ENCODE measurements at places on chromosomes 11 and 22.

DNA sequence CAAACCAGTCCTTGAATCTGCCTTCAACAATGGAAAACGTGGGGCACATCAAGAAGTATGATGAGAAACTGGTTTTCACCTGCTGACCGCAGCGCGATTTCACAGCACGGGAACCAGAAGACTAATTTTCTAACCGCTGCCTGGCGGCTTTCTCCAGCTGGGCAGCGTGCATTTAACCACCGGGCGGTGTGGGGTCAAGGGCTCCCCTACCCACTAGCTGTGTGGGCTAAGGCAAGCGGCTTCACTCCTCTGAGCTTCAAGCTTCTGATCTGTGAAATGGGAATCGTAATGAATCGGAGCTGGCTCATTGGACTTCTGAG is 4.2 kb downstream of the SHANK2 start:
- no peak for DNase-seq

GRCh38 chr11:12001186-12001585 is 7.2 kb downstream of the DKK3 start:
- no peak for DNase-seq

DNA sequence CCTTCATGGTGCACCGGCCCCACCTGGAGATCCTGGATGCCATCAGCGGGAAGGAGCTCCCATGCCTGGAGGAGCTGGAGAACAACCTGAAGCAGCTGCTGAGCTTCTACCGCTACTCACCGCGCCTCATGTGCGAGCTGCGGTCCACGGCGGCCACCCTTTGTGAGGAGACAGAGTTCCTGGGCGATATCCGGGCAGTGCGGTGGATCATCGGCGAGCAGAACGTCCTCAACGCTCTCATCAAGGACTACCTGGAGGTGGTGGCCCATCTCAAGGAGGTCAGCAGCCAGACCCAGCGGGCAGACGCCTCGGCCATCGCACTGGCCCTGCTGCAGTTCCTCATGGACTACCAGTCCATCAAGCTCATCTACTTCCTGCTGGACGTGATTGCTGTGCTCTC is 59.2 kb downstream of the SYT13 start:
- DNase-seq = no peak

- no peak for DNase-seq
These were observed 463.3 kb downstream of the SOX6 start for GRCh38 chr11:15893080-15893492.

DNA sequence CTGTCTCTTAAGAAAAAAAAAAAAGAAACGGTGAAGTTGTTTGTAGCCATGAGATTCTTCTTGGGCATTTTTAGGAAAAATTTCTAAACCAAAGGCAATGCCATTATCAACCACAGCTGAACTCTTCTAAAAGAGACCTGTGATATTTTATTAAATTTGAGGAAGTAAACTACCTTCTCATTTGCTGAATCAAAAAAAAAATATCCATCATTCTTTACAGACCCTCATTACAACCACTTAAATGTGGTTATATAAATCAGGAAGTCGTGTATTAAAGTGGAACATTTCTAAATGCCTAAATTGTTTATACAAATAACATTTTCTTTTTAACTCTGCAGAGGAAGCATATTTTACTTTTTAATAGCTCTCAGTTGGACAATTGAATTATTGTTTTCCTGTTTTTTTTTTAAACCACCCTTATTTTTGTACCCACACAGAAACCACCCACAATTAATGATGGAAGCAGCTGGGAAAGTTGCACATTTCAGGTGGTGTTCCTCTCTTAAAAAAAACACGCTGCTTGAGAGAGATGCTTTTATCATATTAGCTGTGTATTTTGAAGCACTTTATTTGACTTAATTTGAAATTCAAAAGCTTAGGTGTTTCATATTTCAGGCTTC is 91.2 kb downstream of the ARHGAP42 start:
- DNase-seq = no peak

DNA sequence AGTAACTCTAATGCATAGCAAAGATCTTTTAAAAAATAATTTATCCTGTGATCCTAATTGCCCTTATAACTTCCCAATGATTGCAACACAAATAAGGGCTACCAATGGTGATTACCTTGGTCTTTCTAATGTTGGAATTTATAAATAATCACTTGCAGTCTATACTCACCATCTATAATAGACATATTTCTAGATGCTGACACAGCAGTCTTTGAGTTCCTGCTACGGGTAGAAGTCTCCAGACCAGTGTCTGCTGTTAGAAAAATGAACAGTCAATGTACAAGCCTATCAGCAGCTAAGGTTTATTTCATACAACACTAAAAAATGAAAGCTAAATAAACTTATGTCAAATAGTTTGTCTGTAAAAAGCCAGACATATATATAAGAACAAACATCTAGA is 44.4 kb upstream of the GPR83 start:
- DNase-seq = no peak

- peak; percentile 79 for DNase-seq
These were observed 22.1 kb downstream of the LMO2 start for GRCh38 chr11:33869481-33870422.

- no peak for DNase-seq
These were observed 119.6 kb downstream of the TENM4 start for GRCh38 chr11:79321263-79321662.
